LoVo (cell line): ENCODE measurements at places on chromosomes 11 and 22.

DNA sequence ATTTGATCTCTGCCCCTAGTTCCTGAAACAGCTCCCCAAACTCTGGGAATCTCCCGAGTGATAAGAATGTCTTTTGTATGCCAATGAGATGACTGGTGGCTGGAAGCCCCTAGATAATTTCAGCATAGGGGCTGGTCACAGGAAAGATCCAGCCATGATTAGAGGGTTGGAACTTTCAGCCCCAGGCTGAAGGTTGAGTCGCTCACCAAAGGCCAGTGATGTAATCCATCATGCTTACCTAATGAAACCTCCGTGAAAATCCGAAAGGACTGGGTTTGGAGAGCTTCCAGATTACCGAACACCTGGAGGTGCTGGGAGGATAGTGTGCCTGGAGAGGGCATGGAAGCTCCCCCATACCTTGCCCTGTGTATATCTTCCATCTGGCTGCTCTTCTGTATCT is 26.0 kb downstream of the LRRC32 start:
- DNase-seq: no peak

GRCh38 chr22:33381531-33382406 is 323.6 kb upstream of the SYN3 start:
- DNase-seq: no peak

DNA sequence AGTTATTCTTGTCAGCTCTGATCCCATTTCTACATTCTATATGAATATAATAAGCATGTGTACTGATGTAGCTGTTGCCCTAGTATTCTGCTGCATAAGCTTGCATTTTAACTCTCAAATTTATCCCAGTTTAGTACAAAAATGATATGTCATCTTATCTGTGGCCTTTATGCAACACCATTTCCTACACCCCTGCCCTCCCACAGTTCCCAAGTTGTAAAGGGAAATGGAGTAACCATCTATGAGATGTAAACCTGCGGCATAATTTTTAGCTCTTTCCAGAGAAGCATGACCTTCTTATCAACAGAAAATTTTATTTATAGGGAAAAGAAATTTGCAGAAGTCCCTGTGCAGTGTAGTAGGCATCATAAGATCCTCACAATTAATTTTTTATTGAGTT is 18.9 kb upstream of the CARD18 start:
- no peak for DNase-seq

DNA sequence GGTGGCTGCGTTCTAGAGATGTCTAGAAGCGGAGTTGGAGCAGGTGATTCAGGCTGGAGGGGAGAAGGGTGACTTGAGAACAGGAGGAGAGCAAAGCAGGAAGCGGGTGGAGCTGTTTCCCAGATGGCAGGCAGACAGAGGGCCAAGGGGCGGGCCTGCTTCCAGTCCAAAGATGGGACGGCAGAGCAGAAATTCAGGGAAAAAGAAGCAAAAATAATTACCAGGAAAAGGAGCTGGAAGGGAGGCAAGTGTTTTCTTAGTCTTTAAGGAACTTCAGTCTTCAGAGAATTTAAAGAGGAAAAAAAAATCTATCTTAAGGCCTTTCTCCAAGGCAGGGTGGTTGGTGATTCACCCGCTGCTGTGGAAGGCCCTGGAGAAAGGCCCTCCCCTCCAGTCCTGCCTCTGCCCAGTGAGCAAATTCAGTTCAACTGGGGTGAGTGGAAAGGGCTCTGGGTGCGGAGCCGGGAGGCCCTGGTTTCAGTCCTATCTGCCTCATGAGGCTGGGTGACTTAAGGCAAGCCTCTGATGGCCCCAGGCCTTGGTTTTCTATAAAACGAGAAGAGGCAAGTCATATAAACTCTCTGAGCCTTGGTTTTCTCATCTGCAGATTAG is 4.5 kb upstream of the CREB3L1 start:
- DNase-seq: peak; percentile 69

- no peak for DNase-seq
These were observed 341.3 kb downstream of the AASDHPPT start for GRCh38 chr11:106418791-106419190.

DNA sequence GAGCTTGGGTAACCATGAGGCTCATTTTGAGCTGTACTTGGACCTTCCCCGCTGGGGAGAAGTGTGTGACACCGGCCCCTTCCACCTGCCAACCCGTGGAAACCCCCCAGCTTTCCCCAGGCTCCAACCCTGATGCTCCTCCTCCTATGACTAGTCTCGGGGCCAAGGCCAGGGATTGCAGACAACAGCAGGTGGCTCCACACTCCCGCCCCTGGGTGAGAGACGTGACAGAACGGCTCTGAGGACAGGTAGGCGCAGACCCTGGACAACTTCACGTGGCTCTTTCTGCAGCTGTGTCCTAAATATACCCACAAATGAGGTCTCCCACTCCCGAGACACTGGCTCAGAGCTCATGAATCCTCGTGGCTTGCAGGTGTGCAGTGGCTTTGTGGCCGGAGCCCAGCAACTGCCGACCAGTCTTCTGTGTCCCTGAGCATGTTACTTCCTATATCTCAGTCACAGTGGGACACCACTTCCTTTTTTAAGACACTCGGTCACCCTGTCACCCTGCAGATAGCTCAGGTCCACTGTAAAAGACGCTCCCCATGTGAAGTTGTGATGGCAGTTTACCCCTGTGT is 55.2 kb downstream of the NECTIN1 start:
- DNase-seq: no peak

DNA sequence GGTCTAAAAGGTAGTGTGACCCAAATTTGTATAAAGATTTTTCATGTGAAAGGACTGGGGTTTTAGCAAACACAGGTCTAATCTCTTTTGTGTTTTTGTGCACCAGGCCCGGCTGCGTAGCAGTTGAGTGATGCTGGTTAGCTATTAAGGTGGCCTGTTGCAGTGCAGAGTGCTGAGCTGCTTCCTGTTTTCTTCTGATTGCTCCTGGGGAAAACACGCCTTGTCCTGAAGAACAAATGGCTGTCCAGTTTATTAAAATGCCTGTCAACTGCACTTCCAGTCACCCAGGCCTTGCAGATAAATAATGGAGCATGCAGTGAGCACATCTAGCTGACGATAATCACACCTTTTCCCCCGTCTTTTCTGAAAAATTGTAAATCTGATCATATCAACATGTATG is 1.8 kb downstream of the SRSF8 start:
- DNase-seq: peak; percentile 90

DNA sequence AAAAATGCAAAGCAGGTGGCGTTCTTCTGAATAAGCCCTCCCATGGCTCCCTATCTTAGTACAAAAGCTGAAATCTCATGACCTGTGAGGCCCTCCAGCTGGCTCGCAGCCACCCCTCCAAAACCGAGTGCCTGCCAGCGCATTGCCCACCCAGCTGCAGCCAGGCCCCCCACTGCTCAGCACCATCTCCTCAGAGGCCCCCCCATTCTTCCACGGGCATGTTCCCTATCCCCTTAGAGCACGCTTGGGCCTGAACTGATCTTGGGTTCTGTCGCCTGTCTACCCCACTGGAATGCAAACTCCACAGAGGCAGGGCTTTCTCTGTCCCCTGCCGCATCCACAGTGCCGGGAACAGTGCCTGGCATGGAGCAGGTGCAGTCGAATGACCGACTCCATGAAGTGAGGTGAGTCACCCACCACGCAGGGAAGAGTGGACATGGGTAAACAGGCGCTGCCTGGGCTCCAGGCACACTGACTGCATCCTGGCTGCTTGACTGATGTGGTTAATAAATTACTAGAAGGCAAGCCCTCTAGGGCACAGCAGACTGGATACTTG is 11.3 kb upstream of the EFCAB6 start:
- peak; percentile 63 for DNase-seq

GRCh38 chr22:49322231-49322630 is 505.4 kb downstream of the BRD1 start:
- no peak for DNase-seq

GRCh38 chr22:30238136-30238535 is 8.4 kb downstream of the LIF start:
- no peak for DNase-seq

GRCh38 chr11:17561111-17561415 is 14.0 kb downstream of the OTOG start:
- no peak for DNase-seq

GRCh38 chr11:47879259-47880158 is 31.4 kb upstream of the NUP160 start:
- no peak for DNase-seq

DNA sequence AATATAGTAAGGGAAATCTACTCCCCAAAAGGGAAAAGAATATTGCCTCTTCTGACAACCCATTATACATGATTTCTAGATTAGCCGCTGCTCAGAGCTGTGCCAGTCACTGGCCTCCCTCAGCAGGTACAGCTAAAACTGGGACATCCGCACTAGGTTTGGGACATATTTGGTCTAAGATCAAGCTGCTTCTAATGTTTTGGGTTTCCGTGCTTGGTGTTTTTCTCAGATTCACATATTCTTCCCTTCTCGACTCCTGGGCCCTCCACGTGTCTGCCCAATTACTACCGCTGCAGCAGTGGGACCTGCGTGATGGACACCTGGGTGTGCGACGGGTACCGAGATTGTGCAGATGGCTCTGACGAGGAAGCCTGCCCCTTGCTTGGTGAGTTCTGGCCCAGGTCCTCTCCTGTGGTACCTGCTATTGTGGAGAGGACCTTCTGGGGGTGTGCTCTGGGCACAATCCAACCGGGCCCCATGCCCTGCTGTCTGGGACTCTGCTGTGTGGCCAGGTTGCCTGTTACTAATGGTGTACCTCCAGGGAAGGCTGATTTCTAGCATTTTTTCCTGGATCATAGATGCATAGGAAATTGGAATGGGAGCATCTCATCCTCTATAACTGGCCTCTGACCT is 138.1 kb upstream of the SORL1-AS1 start:
- no peak for DNase-seq

- DNase-seq: no peak
These were observed 822 bp upstream of the COMT start for GRCh38 chr22:19940536-19941364.

- DNase-seq: no peak
These were observed 814.6 kb upstream of the CCDC179 start for GRCh38 chr11:23674866-23675265.

GRCh38 chr11:96472085-96472484 is 82.3 kb downstream of the JRKL start:
- DNase-seq: no peak

GRCh38 chr11:106381895-106382294 is 304.4 kb downstream of the AASDHPPT start:
- no peak for DNase-seq

DNA sequence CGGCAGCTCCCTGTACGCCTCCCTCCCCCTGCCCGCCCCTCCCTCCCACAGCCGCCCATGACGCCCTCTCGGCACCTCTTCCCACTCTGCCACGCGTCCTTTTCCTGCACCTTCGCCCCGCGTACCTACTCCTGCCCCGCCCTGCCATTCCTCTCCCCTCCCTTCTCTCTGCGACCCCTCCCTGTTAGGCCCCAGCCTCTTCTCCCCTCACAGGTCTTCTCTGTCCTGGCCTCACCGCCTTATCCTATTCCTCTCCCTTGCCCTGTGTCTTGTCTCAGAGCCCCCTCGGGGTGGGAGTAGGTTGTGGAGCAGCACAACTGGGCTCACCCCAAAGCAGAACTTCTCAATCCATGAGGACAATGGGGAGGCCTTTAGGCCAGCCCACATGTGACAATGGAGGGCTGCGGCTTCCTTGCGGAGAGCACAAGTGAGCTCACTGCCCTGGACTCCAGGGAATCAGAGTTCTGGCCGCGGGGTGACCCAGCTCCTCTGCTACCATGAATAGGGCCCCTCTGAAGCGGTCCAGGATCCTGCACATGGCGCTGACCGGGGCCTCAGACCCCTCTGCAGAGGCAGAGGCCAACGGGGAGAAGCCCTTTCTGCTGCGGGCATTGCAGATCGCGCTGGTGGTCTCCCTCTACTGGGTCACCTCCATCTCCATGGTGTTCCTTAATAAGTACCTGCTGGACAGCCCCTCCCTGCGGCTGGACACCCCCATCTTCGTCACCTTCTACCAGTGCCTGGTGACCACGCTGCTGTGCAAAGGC is 539 bp downstream of the SLC35C1 start:
- no peak for DNase-seq

GRCh38 chr11:5242933-5243815 is 6.5 kb downstream of the HBG1 start:
- no peak for DNase-seq

- DNase-seq: peak; percentile 77
These were observed 67.7 kb downstream of the BCL2L13 start for GRCh38 chr22:17705951-17706900.

GRCh38 chr11:120285256-120285655 is 39.8 kb upstream of the TLCD5 start:
- DNase-seq: no peak

GRCh38 chr11:10856689-10857458 is 979 bp downstream of the ZBED5 start:
- peak; percentile 41 for DNase-seq

- no peak for DNase-seq
These were observed 11.1 kb downstream of the HPS5 start for GRCh38 chr11:18310800-18311340.

- no peak for DNase-seq
These were observed 26.3 kb upstream of the EHF start for GRCh38 chr11:34594603-34595002.

GRCh38 chr11:35944503-35945136 is 758 bp downstream of the LDLRAD3 start:
- DNase-seq: no peak

DNA sequence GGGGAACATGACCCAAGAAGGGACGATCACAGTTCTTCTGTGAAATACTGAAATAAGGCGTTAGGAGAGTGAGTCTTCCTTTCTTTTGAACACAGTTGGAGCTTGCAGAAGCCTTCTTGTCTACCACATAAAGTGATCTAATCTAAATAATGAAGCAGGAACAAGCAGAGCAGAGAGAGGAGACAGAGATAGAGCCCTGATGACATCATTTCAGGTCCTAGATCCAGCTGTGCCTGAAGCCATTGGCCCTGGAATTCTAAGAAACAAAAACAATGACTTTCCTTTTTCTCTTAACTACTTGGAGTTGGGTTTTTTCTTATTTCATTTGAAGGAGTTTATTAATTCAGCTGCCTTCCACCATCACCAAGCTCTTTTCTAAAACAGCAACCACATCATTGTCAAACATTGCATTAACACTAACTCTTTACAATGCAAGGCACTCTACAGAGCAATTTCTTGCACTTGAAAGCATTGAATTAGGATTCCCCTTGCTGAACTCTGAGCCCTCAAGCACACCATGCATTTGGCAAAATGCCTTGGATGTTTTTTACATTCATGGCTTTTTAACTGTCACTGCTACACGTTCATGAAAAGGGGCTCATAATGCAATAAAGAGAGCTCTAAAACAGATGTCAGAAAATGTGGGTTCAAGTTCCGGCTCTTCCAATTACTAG is 117.2 kb upstream of the TIMP3 start:
- no peak for DNase-seq

DNA sequence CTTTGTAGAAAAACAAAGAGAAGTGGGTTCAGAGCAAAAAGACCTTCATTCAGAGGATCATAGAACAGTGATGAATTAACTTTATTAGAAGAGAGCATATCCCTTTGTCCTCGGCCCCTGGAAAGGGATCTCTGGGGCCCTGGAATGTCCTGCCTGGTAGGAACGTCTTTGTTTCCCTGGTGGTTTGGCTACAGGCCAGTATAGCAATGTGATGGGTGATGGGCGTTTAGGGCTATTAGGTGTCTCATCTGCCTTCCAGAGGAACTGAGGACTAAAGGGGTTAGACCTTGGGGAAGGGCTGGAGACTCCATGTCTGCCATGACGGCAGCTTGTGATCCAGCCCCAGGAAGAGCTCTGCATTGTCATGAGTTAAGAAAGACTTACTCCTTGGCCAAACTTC is 9.1 kb downstream of the APOL4 start:
- no peak for DNase-seq

- DNase-seq: no peak
These were observed 20.1 kb upstream of the CD44 start for GRCh38 chr11:35118906-35119305.
